ENCODE measurements at places on chromosomes 12 and 14.
A peak's percentile ranks its signal among the peaks of the same experiment; 100 is the strongest.

- no peak for DNase-seq
These were observed at the start of gene OASL for GRCh38 chr12:121038861-121039668. OASL (minus strand) TSS chr12:121039246; CDS start chr12:121038971, 275 bp downstream.

- DNase-seq, result no peak
These were observed 552.3 kb downstream of the SLC16A7 start for GRCh38 chr12:60148109-60148508.

DNA sequence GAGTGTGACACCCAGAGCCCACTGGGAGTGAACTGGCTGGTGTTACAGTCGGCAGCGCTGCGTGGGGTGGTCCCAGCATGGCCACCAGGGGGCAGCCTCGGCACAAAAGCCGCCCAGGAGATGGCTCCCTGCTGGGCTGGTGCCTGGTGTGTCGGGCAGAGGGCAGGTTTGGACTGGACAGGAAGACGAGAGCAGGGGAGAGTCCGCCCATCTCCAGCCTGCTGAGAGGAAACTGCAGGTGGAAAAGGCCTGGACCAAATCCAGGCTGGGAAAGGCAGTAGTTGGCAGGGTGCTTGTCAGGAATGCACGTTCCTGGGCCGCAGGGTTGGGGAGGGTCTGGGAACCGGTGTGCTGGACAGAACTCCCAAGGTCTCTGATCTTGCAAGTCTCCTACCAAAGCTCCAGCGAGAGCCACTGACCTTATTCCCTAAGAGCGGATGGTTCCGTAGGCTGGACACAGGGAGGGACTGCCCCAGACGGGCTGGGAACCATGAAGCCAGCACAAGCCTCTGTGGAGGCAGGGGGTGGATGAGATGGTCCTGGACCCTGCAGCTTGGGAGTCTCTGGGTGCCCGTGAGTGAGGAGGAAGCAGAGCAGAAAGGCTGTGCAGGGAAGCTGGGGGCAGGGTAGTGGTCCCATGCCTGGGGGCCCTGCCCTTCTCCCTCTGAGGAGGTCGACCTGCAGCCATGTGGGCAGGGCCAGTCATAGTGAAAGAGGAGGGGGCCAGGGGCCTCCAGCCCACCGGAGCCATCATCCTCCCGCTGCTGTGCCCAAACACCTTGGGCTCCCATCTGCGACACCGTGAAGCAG lies 1.8 kb downstream of the AHNAK2 start:
- DNase-seq, result peak; percentile 55

DNA sequence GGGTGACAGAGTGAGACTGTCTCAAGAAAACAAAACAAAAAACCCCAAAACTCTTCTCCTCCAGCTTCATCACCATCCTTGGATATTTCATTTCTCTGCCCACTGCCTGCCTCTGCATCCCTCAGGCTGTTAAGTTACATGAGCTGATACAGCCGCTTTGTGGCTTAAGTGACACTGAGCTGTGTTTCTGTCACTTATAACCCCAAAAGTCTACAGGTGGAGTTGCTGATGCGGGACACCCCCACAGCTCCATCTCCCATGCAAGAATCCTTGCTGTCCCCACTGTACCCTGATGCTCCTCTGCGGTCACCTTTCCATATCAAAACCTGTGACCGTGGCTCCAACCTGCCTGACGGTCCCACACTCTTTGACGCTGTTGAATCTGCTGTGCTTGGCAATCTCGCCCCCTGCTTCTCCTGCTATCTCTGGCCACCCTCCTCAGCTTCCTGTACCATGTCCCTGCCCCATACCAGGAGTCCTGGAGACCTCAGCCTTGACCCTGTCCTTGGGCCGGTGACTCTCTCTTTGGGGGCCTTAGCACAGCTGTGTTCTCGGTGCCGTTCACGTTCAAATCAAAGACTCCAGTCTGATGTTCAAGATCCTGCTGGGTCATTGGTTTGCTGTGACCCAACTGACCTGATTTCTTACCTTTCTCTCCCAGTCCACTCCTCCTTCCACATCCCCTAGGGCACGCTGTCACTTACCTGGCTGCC lies 20.3 kb downstream of the HVCN1 start:
- no peak for DNase-seq

DNA sequence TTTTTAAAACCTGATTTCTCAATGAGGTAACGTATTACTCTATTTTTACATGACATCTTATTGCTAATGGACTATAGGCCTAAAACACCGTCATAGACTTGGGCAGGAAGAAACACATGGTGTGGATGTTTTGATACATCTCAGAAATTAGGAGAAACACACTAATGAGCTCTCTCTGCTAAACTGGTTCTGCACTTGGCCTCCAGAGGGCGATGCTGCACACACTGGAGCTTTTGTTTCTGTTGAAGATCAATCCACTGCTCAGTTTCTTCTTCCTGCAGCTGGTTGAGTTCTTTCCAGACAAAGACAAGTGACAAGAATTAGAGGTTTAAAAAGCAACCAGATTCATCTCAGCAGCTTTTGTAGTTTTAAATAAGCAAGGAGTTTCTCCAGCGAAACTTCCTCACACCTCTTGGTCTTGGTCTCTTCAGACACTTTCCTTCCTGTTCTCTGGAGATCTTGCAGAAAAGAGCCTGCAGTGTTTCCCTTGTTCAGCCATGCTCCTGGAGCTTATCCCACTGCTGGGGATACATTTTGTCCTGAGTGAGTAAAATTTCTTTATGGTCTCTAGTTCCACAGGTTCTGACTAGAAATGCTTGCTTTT lies 178.5 kb upstream of the OR4E1 start:
- DNase-seq, result no peak

GRCh38 chr12:57430112-57430930 lies 522 bp downstream of the R3HDM2 start:
- DNase-seq, result peak; percentile 48

GRCh38 chr12:47560415-47560814 lies 145.4 kb downstream of the RPAP3 start:
- no peak for DNase-seq

GRCh38 chr14:33467971-33468370 lies 482.9 kb downstream of the EGLN3 start:
- DNase-seq, result no peak

DNA sequence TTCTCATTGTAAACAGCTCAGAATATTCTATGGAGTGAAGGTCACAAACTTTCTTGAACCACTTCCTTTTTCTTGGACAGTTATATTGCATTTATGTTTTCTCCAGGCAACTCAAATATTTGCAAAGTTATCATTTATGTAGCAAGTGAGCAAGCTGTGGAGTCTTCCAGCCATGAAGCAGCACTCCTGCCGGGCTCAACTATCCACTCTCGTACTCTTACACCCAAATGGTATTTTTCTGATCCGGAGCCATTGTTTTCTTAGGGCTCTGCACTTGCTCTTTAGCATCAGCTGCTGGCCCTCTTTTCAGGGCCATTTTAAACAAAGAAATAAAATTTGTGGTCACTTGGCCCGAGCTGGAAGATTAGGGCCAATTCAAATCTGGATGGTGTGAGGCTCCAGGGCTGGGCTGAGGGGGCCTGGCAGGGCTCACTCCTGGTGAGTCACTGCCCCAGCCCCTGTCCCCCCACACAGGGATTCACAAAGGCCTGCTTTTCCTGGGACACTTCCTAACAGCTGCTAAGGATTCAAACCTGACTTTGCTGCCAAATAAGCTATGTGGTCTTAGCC lies 19.7 kb downstream of the SYNE3 start:
- no peak for DNase-seq

DNA sequence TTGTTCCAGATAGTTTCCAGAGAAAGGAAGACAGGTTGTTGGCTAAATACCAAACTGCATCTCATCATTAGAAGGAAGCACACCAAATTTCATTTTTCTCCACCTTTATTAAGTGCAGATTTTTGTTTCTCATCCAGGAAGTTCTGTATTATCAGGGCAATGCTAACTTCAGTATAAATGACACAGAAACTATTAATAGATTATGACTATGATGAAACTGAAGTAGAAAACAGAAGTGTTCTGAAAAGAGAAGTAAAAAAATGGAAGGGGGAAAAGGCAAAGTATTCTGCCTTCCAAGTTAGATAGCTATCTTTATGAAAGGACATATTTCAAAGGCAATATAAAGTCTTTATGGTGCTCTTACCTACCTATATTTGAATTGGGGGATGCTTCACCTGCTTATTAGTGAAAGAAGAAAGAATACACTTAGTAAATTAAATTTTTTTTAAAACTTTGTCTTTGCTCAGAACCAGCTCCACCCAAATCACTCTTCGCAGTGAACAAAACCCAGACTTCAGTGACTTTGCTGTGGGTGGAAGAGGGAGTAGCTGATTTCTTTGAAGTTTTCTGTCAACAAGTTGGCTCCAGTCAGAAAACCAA lies 223.9 kb downstream of the PTPRO start:
- DNase-seq, result no peak

- DNase-seq, result peak; percentile 40
These were observed 805 bp upstream of the CRACR2A start for GRCh38 chr12:3753544-3754284.

DNA sequence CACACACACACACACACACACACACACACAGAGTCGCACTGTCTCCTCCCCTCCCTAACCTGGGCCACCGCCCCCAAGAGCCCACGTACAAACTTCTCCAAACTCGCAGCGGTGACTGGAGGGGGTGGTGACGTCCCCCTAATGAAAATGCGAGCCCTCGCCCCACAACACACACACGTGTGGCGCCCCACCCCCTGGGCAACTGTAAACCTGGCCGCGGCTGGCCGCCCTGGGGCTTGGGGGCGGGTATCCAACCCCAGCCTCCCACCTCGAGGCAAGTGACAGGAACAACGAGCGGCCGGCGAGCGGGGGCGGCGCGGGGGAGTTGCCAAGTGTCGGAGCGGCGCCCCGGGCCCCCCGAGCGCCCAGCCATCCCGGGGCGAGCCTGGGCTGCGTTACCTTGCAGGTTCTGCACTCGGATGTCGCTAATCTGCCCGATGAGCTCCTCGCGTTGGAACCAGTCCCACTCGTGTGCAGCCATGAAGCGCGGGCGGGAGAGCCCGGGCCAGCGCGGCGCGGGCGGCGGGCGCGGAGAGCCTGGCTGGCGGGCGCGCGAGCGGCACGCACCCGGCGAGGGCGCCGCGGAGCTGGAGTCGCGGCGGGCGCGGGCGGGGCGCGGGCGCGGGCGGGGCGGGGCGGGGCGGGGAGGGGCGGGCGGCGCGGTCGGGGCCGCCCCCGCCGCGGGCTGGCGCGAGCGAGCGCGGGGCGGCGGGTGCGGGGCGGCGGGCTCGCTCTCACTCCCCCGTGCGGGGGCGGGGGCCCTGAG lies at the start of gene CLMN:
Gene CLMN (minus strand): TSS at position 597 of the 766 bp plus-strand sequence. CDS start 116 bp downstream, at position 481.
- DNase-seq, result peak; percentile 51
